ENCODE measurements at places on chromosomes 1 and 21.

DNA sequence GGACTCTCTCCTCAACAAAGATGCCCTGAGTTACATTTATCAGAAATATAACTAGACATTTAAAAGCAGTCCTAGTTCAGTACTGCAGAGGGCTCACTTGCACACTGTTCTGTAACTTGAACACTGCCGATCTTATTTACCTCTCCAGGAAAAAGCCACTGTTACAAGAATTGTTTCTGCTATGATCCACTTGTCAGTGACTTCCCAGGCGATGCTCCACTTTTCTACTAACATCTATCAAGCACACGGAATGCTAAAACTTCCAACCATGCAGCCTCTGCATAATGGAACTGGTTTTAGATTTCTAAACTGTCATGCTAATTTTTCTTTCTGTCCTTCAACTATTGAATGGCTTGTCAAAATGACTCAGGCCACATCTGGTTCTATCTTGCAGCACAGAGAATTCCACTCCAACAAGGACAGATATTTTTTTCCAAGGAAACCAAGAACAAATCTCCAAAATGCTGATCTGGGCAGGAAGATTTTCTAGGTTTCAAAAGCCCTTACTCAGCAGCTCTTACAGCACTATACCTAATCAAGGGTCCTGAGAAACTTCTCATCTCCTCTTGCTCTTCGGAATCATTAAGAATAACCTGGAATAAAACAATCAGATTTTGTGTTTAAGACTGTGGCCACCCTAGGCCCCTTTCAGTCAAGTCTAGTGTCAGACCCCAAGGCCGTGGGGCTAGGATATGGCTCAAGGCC, 9.9 kb downstream of the SEC16B start:
- peak; percentile 6 for DNase-seq

DNA sequence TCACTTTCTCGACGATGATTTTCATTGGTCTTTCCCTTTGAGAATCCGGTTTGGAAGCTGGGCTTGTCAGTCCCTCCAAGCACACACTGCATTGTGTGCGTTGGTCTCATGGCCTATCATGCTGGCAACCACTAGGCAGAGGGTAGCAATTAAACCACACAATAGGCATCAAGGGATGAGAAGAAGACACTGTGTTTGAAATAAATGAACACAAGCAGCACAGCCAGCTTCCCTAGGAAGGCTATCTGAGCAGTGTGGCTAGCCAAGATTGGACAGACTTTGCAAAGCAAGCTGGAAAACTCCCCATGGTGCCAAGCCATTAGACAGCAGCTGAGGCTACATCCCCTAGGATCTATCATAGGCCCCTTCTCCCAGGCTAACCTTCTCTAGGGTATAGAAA, 288.7 kb downstream of the NUF2 start:
- DNase-seq, result no peak

- no peak for DNase-seq
These were observed 285.0 kb downstream of the SIPA1L2 start for GRCh38 chr1:232344791-232345399.

DNA sequence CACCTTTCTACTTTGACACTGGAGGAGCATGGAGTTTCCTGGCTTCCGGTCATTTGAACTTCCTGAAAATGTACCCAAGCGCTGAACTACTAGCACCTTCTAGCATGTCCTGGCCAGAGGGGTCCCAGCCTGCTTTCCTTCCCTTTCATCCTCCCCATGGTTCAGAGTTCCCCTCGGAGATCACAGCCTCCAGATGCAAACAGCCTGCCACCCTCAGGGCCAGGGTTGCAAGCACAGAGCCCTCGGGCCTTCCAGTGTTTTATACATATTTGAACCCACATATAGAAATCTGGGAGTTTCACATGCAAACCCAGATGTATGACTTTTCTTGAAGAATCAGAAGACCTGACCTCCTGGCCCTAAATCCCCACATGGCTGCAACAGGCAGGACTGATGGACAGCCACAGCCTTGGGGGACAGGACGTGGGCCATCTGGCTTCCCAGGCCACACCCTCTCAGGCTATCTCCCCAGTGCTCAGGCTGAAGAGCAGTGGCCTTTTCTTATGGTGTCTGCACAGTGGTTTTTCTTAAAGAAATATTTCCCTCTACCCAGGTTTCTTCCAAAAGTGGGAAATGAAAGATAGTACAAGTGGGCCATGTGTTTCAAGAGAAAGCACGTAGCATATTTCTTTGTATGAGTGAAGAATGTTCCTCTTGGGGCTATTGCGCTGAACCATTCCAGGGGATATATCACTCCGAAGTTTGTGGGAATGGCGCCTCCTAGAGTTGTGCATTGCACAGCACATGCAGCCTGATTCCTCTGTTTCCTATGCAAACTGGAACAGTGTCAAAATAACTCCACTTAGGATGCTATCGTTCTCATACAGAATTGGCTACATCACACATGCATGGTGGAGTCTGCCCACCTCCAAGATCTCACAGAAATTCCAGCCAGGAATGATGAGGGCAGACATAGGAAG, 232.0 kb upstream of the VAMP3 start:
- no peak for DNase-seq

GRCh38 chr1:119906927-119907652, 10.8 kb upstream of the ADAM30 start:
- DNase-seq, result no peak

- no peak for DNase-seq
These were observed 64.0 kb downstream of the PRDM2 start for GRCh38 chr1:13763991-13764390.

- DNase-seq, result no peak
These were observed 293.6 kb downstream of the PTPRC start for GRCh38 chr1:198932351-198932991.

DNA sequence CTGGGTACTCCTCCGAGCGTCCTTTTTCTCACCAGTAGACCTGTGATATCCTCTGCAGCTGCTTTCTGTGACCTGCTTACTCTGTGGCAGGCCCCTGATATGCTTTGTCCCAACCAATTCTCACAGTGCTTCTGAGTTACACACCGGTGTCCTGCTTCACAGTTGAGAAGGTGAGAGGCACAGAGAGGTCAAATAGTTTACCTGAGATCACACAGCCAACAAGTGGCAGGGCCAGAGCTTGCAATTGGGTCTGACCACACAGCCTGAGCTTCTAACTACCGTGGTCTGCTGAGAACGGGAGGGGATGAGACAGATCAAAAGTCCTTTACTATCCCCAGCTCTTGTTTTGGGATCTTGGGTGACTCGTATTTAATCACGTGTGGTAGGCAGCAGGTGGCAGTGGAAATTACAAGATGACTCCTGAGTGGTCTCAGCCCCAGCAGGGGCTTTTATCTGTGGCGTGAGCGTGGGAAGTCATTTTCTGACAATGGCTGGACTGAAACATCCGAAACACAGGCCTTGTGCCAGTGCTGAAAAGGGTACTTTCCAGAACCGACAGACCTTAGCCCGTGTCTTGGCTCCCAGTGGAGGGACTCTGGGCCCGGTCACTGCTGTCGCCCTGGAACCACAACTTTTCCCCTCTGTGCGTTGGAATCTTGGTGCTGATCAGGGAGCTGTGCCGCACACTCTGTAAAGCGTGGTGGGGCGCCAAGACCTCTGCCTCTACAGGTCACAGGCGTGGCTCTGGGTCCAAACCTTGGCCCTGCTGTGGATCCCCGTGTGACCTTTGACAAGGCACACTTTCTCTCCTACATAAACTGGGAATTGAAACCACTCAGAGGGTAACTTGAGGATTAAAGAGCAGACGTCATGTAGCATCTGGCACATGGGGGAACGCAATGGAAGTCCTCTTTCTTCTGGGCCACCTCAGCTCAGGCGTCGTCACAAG, 11.9 kb downstream of the THEMIS2 start:
- no peak for DNase-seq

DNA sequence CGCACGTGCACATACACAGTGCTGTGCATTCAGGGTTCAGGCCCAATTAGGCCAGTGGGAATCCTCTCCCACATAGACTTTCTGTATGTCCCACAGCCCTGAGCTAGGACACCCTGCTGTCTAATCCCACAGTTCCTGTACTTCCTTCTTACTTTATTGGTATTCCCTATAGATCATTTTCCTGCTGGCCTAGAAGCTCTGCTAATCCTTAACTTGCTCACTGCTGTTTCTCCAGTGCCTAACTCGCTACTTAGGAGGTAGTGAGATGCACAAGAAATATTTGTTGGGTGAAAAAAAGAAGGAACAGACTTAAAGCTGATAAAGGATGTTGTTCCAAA, 34.1 kb upstream of the FHAD1 start:
- no peak for DNase-seq

DNA sequence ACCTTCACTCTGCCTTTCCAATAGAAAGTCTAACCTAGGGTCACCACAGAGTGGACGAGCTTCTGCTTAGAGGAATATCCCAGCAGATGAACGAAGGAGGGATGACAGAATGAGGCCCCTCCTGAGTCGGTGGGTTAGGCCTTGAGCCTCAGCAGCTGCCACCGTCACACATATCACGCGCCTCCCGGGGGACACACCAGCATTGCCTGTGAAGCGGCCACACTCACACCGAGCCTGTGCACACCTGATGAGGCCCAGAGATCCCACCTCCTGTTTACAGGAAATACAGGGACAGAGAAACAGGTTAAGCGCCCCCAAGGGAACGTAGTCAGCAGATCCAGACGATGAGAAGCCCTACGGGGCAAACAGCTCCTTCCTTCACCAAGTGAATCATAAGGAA, 25.1 kb upstream of the LRRC47 start:
- no peak for DNase-seq

- DNase-seq, result no peak
These were observed 714.4 kb upstream of the NCAM2 start for GRCh38 chr21:20283836-20284235.

DNA sequence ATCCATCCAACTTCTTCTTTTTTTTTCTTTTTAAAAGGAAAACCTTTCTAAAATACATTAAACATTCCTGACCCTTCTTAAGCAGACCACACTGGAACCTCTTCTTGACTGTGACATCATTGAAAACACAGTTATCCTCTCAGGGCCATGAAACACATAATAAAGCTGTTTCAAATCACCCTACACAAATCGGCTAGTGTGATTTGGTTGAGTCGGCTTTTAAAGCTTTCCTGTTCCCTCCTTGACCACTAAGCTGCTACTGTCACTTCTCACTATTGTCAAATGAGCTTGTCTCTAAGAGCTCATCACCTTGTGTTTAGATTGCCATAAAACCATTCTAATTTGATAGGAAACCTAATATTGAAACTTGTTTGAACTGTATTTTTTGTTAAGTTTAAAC, 5.9 kb downstream of the USP24 start:
- DNase-seq, result no peak

DNA sequence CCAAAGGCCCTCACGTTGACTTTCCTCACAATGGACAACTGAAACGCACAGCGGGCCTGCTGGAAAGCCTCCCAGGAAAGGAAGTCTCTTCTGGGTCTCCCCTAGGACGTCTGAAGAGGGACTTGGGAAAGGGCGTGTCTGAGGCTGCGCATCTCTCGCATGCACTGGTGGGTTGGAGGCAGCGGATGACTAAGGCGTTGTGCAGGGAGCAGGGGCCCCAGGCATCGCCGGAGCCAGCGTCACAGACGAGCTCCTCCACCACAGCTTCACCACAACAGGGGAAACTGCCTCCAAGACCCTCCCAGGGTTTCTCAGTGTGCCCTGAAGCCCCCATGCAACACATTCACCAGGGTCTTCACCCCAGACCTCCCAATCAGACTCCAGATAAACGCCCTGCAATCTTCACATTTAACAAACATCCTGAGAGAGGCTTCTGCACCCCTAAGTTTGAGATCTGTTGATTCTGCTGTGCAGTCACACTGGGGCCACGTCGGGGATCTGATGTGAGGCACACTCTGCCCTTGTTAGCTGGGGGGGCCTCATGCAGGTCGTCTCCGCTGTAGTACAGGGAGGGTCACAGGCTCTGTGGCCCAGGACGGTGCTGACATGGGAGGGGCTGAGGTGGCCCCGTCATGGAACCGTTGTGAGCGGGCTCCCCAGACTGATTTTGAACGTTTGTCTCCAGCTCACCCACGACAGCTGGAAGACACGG, 7.0 kb upstream of the TFF1 start:
- DNase-seq, result no peak

DNA sequence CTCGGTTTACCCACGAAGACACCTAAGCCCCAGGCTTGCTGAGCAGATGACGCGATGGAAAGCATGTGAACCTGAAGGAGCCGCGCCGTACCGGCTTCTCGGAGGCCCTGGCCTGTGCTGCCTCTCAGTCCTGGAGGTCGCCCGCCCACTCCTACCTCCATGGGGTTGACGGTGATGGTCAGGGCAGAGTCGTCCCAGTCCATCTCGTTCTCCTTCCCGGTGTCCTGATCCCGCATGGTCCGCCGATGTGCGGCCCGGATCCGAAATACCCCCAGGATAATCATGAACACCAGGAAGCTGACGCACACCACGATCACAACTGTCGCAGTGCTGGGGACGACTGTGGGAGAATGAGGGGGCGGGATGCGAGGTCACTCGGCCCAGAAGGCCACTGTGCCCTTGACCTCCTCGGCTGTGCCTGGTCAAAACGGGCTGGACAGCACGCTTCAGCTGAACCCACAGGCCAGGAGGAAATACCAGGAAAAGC, 79.6 kb downstream of the PIK3CD start:
- DNase-seq, result no peak

DNA sequence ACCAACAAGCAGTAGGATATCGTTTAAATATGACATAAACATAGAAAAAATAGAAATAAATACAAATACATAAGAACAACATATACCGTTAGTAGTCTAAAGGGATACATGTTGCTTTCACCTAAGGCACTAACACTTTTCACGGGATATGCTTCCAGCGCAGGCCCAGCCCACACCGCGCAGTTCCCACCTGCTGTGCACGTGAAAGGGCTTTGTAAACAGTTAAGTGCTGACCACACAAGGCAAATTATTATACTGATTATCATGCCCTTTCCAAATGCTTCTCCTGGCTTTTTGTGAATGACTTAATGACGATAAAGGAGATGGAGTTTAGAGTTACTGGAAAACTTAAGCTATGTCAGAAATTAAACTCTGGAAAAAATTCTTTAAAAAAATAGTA, 11.3 kb upstream of the IL22RA1 start:
- no peak for DNase-seq

GRCh38 chr1:36503159-36503558, 20.4 kb upstream of the CSF3R start:
- no peak for DNase-seq

- DNase-seq, result no peak
These were observed 45.0 kb downstream of the DISP3 start for GRCh38 chr1:11523746-11524464.

DNA sequence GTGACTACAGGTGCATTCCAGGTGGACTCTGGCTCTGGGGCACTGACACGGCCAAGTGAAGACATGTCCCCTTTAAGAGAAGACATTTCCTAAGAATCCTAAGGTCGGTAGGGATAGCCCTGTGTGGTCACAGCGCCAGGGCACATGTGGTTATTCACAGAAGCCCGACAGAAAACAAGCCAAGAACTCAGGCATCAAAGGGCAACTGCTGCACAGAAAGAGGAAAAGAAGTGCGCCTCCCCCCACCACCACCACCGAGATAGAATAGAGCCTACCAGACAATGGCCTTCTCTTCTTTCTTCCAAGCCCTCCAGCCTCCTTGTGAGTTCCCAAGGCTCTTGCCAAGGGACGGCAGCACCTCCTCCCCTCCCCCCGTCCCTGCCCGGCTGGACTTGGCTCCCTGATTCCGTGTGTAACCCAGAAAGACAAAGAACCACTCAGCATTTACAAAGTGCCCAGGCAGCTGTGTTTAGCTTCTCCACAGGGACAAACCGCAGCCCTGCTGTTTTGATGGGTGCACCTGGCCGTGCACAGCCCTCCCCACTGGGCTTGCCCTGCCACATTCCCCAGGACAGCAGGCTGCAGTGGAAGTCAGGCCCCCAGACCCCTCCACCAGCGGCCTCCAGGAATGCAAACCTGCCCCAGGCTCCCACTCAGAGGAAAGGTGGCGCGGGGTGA, 30.2 kb downstream of the TMPRSS2 start:
- DNase-seq, result no peak

All from cerebellum (tissue), 4 donors.